ENCODE measurements at places on chromosomes 7 and 10.

GRCh38 chr10:87761892-87762291, 56.1 kb downstream of the ATAD1 start:
- DNase-seq = peak; percentile 22

- DNase-seq = peak; percentile 88
These were observed 62.6 kb downstream of the COL13A1 start for GRCh38 chr10:69864321-69864720.

DNA sequence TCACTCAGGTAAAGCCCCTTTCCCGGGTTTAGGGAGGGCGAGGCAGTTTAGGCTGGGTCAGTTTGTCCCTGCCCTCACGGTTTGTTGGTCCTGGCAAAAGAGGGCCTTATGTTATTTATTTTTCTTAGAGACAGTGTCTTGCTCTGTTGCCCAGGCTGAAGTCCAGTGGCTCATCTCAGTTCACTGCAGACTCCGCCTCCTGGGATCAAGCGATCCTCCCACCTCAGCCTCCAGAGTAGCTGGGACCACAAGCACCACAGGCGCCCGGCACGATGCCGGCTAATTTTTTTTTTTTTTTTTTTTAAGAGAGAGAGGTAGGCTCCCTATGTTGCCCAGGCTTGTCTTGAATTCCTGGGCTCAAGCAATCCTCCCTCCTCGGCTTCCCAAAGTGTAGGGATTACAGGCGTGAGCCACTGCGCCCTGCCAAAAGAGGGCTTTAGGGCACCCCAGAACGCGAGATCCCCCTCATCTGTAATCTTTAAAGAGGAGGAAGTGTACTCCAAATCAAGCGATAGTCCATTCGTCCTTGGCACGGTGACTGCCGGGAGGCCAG, 626 bp upstream of the BMS1 start:
- DNase-seq = no peak

GRCh38 chr7:38465956-38466355, 165.2 kb downstream of the AMPH start:
- no peak for DNase-seq

GRCh38 chr7:28688651-28689050, 269.5 kb downstream of the TRIL start:
- DNase-seq = peak; percentile 58

DNA sequence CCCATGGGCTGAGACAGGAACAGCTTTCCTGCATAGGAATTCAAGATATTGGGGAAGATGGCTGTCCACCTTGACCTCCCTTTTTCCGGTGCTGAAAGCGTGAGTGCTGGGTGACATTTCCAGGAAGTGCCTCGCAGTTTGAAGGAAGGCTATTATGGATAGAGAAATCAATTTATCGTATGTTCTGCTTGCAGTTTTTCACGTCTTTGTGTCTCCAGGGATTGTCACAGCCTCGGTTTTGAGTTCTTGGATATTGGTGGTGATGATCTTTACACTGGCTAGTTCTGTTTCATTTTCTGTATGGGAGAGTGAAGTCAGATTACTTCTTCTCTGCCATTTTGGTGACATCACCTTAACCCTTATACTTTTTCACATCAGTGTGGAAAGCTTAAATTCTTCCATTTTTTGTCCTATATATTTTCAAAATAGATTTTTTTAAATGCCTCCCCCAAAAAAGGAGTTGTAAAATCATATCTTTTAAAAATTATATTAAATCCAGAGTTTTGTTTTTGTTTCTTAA, 102.5 kb upstream of the APBB1IP start:
- DNase-seq = no peak

DNA sequence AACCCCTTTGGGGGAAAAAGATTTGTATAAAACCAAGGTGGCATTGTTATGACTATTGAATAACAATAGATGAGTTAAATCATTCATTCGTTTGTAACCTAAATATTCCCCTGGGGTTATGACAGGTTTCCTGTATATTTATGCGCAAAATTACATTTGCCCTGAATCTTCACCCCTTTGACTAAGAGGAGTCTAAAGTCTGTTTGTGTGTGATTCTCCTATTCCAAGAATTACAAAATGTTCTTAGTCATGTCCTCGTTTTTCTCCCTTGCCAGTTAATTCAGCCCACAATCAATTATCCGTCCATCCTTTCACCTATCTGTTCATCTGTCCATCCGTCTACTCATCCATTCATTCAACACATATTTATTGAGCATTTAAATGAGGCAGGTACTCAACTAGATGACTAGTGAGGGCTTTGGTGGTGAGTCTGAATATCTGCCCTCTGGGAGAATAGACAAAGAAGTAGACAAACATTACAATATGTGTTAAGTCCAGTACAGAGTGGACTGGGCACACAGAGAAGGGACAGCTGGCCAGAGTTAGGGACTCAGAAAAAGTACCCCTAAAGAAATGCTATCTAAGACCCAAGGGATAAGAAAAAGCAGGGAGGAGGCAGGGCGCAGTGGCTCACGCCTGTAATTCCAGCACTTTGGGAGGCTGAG, 35.6 kb upstream of the TCF7L2 start:
- DNase-seq = no peak

DNA sequence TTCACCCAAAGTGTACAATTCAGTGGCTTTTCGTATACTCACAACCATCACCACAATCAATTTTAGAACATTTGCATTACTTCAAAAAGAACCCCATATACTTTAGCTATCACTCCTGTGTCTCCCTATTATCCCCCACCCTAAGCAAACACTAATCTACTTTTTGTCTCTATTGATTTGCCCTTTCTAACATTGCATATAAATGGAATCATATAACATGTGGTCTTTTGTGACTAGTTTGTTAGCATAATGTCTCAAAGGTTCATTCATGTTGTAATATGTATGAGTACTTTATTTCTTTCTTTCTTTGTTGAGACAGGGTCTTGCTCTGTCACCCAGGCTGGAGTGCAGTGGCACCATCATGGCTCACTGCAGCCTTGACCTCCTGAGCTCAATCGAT, 21.0 kb upstream of the DNAJC12 start:
- DNase-seq = no peak

- DNase-seq = no peak
These were observed 606.0 kb upstream of the GALNT17 start for GRCh38 chr7:70525991-70526390.

DNA sequence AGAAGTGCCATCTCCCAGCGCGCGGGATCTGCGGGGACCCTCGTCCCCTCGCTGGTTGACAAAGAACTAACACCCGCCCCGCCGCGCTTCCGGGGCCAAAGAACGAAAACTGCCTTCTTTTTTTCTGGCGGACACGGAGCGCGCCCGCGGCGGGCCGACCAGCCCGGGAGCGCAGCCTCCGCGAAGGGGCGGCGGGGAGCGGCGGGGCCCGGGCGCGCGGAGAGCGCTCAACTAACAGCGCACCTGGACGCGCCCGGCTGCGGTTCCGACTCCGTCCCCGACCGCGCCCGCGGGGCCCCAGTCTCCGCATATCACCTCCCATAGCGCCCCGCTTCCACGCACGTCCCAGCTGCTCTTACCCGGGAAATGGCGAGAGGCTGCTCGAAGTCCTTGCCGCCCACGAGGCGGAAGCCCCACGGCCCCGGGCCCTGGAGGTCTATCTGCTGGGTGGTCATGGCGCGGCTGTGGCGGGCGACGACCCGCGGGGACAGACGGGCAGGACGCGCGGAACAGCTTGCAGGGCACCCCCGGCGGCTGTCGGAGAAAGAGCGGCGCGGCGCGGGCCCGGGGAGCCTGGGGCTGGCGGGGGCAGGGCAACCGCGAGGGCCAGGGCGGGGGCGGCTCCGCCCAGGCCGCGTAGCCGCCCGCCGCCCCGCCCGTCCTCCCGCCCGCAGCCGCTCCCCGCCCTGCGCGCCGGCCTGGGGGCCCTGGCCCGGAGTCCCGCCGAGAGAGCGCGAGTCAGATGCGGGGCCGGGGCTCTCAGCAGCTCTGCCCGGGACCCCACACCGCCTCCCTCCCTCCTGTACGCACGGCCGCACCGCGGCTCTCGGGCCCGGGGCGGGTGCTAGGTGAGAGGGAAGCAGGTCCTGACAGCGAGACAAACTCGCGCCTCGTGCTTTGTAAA, at the start of gene PDLIM1:
PDLIM1 (minus strand) TSS at position 543 of the 904 bp plus-strand sequence; CDS start at position 455, 88 bp downstream.
- no peak for DNase-seq

GRCh38 chr7:5243261-5243660, 39.5 kb upstream of the SLC29A4 start:
- no peak for DNase-seq

- DNase-seq = peak; percentile 13
These were observed 96.0 kb downstream of the MTERF1 start for GRCh38 chr7:91784469-91784868.

DNA sequence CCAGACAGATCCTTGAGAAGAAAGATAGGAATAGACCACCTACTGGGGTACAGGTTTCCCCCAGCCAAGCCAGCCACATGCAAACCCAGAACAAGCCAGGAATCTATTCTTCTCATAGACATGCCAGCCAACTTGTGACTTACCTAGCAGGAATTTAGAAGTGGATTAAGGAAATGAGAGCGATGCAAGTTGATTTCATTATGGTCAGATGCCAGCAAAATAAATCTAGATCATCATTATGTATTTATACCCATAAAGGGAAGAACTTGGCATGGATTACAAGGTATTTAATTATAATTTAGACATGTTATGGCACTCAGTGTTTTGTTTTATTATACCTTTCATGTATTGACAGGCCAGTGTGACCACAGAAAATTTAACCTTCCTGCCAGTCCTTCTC, 32.8 kb downstream of the SLC35G1 start:
- DNase-seq = no peak

GRCh38 chr7:113158756-113159155, 40.4 kb upstream of the SMIM30 start:
- no peak for DNase-seq

DNA sequence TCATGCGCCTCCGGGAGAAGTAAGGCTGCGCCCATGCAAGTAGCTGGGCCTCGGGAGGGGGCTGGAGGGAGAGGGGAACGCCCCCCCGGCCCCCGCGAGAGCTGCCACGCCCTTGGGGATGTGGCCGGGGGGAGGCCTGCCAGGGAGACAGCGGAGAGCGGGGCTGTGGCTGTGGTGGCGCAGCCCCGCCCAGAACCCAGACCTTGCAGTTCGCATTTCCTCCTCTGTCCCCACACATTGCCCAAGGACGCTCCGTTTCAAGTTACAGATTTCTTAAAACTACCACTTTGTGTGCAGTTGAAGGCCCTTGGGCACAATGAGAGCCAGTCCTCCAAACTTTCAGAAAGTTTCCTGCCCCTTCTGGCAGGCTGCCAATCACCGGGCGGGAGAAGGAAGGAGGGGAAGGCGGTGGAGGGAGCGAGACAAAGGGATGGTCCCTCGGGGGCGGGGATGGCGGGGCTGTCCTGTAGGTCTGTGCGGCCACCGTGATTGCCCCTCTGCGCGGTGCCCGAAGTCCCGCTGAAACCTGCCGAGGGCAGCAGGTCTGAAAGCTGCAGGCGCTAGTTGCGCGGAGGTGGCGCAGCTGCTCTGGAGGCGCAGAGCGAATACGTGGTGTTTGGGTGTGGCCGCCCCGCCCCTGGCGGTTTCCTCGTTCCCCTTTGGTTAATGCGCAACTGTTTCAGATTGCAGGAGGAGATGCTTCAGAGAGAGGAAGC, 2.1 kb downstream of the VIM start:
- DNase-seq = no peak

GRCh38 chr7:50268223-50268622, 36.3 kb upstream of the IKZF1 start:
- no peak for DNase-seq

GRCh38 chr10:127462643-127463295, 86.3 kb upstream of the NPS start:
- no peak for DNase-seq

GRCh38 chr7:144049491-144049890, 743 bp downstream of the OR2A5 start:
- DNase-seq = no peak

- DNase-seq = no peak
These were observed 50.1 kb downstream of the COL1A2 start for GRCh38 chr7:94444813-94445212.

- DNase-seq = no peak
These were observed 119.8 kb downstream of the ITGB8 start for GRCh38 chr7:20450536-20450935.

DNA sequence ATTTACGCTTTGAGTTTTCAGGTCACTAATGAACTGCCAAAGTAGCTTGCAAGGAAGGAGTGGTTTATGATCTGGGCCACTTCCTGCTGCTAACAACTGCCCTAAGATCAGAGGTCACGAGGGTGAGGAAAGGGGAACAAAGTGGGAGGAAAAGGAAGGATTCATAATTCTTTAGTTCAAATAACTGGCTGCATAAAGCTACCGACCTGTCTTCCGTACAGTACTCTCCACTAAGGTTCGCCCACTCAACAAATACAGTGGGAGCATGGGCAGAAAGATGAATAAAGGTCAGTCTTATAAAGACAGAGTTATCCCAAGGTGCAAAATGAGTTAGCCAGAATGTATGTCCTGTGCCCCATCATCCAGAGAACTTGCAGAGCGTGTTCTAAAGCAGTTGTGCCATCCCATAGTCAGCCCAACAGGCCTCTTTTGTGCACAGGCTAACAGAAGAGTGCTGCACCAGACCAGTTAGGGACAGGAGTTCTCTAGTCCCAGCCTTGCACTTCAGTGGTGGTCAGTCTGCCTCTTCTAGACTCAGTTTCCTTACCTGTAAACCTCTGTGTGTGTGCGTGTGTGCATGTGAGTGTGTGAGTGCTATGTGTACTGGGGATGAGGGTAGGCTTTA, 65.9 kb downstream of the CREB3L2 start:
- no peak for DNase-seq

DNA sequence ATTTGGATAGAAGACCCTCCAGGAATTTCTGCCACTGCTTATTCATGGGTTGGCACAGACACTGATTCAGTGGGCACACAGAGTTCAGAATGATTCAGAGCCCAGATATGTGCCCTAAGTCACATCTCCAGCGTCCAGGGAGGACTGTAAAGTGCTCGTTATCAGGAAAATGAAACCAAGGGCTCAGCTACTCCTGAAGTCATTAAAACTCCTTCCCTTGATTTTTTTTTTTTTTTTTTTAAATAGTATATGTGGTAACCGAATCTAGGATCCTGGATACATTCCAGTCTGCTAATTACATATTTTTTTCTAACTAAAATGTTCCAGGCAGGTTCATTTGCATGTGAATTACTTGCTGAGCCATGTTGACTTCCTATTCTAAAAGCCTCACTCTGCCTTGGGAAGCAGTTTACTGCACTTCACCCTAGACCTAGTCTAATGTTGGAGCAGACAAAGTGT, 34.7 kb downstream of the MET start:
- DNase-seq = no peak

GRCh38 chr7:128892521-128893250, 17.8 kb downstream of the KCP start:
- no peak for DNase-seq

DNA sequence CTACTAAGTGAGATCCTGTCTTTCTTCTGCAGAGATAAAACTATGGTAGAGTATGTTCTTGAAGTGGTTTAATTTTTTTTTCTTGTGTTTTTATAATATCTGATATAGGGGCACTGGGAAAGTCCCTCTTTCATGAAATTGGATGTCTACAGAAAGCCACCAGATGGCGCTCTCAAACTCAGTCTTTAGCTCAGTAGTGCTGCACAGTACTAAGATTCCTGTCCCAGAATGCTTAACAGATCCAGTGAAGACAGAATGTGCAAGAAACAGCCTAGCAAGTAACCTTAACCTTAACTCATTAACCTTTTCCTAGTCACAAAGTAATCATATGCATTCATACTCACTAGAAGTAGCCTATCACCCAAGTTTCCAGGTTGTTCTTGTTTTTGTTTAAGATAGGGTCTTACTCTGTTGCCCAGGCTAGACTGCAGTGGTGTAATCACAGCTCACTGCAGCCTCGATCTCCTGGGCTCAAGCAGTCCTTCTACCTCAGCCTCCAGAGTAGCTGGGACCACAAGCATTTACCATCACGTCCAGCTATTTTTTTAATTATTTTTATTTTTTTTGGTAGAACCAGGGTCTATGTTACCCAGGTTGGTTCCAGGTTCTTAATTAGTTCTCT, 56.7 kb downstream of the IDE start:
- peak; percentile 27 for DNase-seq

Measured in GM04503 (cell line).